ENCODE measurements at places on chromosomes 2 and 18. TPM values are rescaled to one million over a fixed set of nuclear protein-coding genes. Genes with fewer than 3 reads are reported as not detected.

Gene MYL12A
- 358 TPM for total RNA-seq

Gene FIGN
- total RNA-seq = 22.2 TPM

Gene KCNG3
- 5.4 TPM for total RNA-seq

Gene STK36
- total RNA-seq = 39.1 TPM

Gene CDK15
- total RNA-seq = 2.3 TPM

Gene PTH2R
- 0.45 TPM for total RNA-seq

Gene GPR17
- 4.6 TPM for total RNA-seq

Gene TUBA4B
- total RNA-seq = not detected

Gene SFXN5
- total RNA-seq = 19.5 TPM

Gene GCFC2
- 27.0 TPM for total RNA-seq

Gene ANKRD30BL
- not detected for total RNA-seq

All from sciatic nerve (tissue), 2 donors.